Activated CD8-positive, alpha-beta memory T cell treated with anti-CD3 and anti-CD28 coated beads for 1 hour (primary cell): ENCODE measurements at places on chromosomes 3 and 15.

DNA sequence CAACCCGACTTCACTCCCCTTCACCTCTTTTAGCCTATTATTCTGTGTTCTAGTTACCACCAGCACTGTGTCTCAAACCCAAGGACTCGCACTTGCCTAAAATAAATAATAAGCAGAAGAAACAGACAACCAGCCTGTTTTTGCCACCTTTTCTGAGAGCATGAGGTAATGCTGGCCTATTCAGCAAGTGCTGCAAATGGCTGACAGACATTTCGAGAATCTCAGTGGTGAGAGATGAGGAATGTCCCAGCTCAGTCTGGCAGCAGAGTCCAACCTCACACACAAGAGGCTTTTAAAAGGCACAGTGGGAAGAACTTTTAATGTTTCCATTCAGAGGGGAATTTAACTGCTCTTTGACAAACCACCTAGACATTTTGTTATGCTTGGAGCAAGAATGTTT lies 143.3 kb upstream of the GMNC start:
- DNase-seq, result no peak

GRCh38 chr3:43789028-43789427 lies 98.3 kb downstream of the ABHD5 start:
- no peak for DNase-seq

- no peak for DNase-seq
These were observed 123.6 kb upstream of the ALCAM start for GRCh38 chr3:105243076-105243475.

DNA sequence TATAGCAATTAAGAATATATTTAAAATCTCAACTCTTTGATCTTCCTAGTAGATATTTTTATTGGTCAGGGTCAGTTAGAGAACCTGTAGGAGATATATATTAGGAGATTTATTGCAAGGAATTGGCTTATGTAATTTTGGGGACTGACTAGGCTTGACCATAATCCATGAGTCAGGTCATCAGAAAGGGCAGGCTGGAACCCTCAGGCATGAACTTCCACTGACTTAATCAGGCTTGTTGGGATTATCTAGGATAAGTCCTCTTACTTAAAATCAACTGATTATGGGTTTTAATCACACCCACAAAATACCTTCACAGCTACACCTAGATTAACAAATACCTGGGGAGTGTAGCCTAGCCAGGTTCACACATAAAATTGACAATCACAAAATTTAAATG lies 156.1 kb downstream of the MYRIP start:
- DNase-seq, result no peak

DNA sequence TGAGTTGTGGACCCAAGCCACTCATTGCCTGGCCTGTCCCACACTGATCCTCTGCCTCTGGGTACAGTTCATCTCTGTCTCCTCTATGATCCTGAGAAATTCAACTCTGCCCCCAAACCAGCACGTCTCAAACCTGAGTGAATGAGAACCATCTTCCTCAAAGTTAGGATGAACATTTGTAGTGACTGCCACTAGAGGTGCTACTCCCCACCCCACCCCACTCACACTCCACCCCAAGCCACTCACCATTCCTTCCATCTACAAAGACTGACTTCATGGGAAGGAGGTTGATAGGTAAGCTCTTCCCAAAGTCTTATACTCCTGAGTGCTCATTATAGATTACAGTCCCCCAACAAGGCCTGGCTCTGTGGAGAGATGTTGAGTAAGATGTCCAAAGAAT lies 43.8 kb downstream of the NEK10 start:
- no peak for DNase-seq

GRCh38 chr3:156630081-156630772 lies 44.2 kb upstream of the TIPARP start:
- DNase-seq, result no peak

DNA sequence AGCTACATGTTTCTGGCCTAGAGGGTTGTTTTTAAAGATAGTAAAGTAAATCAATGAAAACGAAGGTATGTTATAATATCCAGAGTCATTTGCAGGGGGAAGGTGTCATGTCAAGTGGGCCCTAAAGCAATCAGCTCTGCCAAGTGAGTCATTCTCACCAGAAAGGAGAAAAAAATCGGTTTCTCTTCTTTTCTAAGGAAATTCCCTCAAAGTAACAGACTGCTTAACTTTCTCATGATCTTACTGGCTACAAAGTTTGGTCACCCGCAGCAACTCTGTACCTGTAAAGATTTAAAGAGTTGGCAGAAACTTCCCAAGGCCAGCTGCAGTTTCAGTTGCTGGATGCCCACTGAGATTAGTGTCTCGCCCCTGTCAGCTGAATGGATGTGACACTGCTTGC lies 5.5 kb upstream of the FSIP1 start:
- no peak for DNase-seq

GRCh38 chr3:41740374-41740886 lies 221.5 kb downstream of the ULK4 start:
- DNase-seq, result no peak

DNA sequence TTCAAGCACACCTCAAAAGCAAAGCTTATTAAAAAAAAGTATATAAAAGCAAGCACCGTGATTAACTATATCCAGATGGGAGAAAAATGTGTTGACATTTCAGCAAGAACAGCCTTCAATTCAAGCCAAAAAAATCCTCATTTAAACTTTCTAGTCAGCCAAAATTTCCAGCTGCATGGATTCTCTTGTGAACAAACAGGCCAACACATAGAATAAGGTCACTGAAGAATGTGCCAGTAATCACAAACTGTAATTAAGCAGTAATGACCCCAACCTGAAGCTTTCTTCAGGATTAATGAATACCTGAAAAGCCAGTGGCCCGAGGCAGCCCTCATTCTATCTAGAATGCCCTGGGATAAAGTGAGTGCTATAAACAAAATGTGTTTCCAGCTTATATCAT lies 130.7 kb upstream of the KCNMB2 start:
- no peak for DNase-seq

DNA sequence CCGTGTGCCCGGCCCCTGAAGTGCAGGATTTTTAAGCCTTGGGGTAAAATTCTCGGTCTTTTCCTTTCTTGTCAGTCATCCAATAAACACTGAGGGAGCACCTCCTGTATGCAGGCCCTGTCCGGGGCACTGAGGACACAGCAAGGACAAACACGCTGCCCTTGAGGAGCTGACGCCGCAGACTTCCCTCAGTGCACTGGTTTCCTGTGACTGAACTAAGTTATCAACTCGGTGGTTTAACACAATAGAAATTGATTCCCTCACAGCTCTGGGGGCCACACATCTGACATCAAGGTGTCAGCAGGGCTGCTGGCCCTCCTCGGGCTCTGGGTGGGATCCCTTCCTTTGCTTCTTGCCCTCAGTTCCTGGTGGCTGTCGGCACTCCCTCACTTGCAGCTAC lies 65.1 kb downstream of the ZNF445 start:
- DNase-seq, result no peak

DNA sequence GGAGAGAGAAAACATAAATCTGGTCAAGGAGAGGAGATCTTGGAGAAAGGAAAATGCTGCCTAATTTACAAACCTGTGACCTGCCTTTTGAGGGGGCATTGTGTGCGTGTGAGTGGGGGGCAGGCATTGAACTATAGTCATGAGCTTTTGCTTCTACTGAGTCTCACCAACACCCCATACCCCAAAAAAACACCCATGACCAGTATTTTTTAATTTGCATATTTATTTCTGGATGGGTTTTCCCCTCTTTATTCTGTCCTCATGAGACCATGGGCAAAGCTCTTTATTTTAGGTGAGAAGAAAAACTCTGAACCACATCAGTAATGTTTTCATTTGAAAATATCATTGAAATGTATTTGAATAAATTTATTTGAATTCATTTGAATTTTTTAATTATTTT lies 20.6 kb downstream of the CD80 start:
- DNase-seq, result no peak

GRCh38 chr3:53750253-53751210 lies 95.7 kb downstream of the CHDH start:
- no peak for DNase-seq

- no peak for DNase-seq
These were observed 6.6 kb downstream of the GRIP2 start for GRCh38 chr3:14533457-14533958.

DNA sequence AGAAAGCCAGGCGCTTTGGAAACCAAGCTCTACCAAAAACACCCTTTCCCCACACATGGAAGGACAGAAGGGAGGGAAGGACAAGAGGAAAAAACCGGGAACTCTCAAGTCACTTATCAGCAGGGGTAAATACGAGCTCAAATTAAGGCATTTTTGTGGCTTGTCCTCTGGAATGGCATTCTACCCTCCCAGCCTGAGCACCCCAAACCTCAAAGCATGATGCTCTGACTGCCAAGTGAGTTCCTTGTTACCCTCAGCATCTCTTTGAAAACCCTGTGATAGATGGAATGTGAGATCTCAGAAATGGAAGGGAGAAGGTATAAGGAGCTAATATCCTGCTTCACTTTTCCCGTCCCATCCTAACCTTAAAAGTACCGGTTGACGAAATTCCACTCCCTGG lies 8.1 kb upstream of the CSPG5 start:
- DNase-seq, result no peak

GRCh38 chr3:152402695-152403451 lies 134.1 kb downstream of the MBNL1 start:
- no peak for DNase-seq

DNA sequence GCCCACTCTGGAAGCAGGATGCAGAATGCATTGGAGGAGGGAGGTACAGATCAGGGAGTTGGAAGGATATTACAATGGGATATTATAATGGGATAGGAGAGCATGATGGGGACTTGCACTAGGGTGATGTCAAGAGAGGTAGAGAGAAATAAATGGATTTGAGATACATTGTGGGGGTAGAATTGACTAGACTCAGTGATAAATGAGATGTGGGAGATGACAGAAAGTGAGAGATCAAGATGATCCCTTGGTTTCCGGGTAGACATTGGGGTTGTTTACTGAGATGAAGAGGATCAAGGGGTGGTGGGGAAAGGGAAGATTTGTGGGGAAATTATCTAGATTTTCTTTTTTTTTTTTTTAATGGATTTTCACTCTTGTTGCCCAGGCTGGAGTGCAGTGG lies 42.7 kb downstream of the BFSP2 start:
- no peak for DNase-seq

GRCh38 chr15:81351651-81352050 lies 22.4 kb downstream of the TMC3 start:
- no peak for DNase-seq

DNA sequence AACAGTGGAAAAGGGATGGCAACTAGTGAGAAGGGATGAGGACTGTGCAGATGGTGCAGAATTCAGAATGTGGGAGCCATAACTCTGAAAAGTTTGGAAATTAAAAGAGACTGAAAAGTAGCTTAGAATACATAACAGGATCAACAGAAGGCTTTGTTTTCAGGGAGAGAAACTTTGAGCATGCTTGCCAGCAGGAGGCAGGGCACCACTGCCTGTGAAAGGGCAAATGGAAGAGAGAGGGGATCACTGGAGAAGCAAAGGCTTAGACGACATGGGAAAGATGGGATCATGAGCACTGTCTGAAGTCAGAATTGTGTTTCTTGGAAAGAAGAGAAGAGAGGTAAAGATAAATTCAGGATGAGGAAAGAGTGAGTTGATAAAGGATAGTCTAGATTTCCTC lies 99.6 kb downstream of the ABI3BP start:
- DNase-seq, result no peak

DNA sequence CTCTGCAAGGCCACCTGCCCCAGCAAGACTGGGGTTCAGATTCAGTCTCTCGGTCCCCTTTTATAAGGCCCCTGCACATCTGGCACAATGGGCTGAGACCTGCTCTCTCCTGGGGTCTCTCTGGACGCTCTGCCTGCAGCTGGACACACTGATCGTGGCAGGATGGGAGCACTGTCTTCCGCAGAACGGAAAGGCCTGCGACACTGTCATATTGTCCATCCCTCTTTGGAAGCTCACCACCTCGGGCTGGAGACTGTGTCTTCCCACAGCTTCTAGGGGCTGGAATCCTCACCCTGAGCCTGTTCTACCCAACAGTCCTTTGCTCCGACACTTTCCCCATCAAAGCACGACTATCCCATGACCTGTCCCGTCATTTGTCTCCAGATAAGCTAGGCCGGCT lies 11.5 kb upstream of the IGDCC4 start:
- DNase-seq, result no peak

DNA sequence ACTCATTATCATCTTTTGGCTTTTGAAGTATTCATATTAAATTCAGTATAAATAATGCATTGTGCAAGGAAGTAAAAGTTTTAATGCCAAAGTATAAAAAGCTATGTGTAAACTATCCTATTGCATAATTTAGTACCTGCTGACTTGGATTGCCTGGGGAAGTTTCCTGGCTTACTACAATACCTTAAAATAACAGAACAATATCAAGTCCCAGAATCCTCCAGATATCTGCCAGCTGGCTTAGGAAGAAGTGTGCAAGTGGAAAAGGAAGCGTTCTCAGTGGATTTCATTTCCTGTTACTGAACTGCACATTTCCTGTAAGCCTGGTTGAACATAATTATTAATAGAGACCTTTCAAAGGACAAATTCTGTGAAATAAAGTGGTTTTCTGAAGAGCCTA lies 236.7 kb downstream of the ADAMTSL3 start:
- no peak for DNase-seq

DNA sequence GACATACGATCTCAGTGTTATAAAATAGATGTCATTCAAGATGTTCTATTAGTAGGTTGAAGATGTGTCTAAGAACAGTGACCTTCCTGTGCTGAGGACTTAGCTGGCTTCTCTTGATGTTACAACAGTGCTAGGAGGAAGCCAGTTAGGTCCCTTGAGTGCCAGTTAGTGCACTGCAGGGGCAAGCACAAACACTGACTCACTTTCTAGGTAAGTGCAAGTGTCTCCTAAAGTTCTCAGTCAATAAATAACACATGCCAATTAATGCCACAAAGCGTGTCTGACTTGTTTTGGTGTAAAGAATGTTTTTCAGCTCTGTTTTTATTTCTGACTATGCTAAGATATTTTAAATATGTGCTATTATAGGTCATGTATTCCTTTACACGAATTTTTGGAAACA lies 211.8 kb downstream of the NAALADL2 start:
- DNase-seq, result no peak

DNA sequence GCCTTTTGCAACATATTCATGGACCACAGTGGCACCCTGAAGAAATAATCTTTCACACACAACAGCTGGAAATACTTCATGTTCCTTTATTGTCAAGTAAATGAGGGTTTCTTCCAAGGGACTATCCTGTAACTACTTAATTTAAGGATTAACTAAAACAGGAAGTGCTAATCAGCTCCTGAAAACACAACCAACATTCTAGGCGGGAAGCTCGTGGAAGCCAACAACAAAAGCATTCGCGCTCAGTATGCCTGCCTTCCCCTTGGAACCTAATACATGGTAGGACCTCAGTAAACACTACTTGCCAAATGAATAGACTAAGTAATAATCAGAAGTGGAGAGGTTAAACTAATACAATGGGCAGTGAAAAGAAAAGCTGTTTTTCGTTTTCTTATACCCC lies 300.9 kb downstream of the RORA start:
- DNase-seq, result no peak

DNA sequence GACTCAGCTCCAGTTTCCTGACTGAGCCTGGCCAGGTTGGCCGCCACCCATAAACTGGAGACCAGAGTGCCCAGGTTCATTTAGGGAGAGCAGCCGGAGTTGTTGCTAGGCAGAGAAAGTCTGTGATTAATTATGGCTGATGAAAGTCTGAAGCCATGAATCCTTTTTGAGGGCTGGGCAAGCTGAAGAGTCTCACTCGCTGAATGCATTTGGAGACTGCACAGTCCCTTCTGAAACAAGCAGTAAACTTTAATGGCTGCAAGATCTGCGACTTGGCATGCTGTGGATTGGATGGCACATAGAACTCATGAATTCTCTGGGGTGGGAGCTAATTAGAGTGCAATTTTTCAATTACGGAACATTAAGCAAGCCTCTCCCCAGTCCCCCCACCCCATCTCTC lies 282.1 kb downstream of the RPLP1 start:
- DNase-seq, result no peak
